ENCODE measurements at places on chromosomes 2 and 18.

- DNase-seq: no peak
Observed at GRCh38 chr18:31624892-31625640, 33.4 kb downstream of the TTR start.

DNA sequence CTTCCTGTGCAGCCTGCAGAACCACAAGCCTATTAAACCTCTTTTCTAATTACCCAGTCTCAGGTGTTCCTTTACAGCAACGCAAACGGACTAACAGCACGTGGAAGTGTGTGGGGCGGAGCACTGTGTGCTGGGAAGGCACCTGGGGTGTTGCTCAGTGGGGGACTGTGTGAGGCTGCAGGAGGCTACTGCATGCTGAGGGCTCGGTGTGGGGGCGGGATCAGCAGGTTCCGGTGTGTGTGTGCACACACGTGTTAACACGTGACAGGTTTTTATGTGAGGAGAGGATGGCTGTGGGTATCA lies 58.9 kb downstream of the ANKMY1 start:
- DNase-seq: no peak

- peak; percentile 17 for DNase-seq
Observed at GRCh38 chr2:226796840-226797288, 2.8 kb downstream of the IRS1 start.

DNA sequence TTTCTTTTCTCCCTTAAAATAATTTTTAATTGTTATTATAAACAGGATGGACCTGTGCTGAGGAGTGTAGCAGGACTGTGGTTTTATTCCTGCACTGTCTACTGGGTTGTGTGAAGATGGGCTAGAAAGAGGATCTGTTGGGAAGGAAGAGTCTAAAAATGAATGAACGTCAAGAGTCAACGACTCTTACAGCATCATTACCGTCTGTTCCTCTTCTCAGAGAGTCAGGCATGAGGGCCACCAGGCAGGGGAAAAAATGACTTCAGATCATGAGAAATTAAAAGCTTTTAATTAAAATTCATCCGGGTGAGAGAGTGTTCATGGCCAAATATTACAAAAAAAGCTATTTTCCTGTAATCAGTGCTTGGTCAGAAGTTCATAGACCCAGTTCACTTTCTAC lies 32.6 kb downstream of the SRSF7 start:
- no peak for DNase-seq

- DNase-seq: no peak
Observed at GRCh38 chr18:6792391-6792790, 62.9 kb downstream of the ARHGAP28 start.

- DNase-seq: no peak
Observed at GRCh38 chr18:68436485-68436884, 278.4 kb downstream of the TMX3 start.

Data from activated naive CD4-positive, alpha-beta T cell treated with anti-CD3 and anti-CD28 coated beads for 36 hours (primary cell).